ENCODE measurements at places on chromosomes 3 and 15.

DNA sequence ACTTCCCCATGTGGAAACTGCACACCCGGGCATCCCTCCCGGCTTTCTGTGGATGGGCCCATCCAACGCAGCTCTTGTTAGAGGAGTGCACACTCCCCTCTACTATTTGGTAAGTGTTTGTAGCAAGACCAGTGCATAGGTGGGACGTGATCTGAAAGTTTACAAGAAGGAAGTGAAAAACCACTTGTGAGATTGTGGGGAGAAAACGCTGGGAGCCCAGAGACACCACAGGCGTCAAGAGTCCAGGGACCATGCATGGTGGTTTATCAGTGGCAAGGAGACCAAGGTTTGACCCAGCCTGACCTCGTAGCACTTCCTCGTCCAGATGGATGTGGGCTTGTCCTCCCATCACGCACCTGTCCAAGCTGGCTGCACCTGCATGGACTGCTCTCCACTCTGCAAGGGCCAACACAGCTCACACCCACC is 51.6 kb downstream of the ATP10A start:
- DNase-seq: no peak

DNA sequence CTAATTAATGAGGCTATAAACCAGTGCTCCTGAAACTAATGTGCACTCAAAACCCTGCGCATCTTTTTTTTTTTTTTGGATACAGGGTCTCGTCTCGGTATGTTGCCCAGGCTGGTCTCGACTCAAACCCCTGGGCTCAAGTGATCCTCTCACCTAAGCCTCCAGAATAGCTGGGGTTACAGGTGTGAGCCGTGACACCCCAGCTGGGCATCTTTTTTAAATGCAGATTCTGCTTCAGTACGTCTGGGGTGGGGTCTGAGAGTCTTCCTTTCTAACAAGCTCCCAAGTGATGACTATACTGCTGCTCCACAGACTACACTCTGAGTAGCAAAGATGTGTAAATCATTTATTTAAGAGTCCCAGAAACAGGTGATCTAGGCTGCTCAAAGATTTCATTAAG is 73.0 kb downstream of the BFSP2 start:
- no peak for DNase-seq

DNA sequence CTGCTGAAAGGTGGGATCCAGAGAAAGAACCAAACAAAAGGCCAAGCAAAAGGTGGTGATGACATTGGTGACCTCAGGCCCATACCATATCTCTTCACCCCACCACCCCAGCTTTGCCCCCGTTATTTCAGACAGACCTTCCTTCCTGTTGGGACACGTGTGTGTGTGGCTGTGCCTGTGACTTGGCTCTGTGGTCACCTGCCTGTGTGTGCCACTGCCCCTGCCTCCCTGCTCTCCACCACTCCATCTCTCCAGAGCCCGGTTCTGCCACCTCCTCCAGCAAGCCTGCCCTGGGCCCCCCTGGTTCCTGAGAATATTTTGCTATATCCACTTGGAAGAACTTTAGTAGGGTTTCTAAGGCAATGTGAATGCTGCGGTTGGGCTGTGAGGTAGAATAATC is 28.6 kb upstream of the TLE3 start:
- no peak for DNase-seq

DNA sequence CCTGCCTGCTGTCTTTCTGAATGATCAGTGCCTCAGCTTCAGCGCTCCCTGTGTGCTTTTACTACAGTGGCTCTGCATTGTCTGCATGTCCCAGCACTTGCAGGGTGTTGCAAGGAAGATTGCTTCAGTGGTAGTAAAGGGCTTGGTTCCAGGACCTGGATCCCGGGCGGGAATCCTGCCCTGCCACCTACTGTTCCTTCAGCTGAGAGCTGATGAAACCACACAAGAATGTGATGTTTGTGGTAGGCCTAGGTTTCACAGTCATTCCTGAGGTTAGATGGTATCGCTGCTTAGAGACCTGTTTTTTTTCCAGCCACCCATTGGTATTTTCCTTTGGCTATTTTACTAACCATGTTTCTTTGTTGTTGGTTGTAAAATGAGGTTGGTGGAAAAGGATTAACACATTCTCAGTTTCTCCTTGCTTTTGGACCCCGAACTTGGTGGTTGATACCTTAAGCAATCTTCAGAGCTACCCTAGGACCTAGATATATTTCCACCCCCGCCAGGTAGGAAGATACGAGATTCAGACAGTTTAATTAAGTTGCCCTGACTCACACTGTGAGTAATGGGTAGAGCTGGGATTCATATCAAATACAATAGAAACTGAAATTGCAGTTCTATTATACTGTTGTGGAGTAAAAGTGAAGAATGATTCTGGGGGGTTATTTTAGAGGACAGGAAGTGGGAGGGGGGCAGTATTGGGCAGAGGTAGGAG is 11.4 kb downstream of the GPR87 start:
- no peak for DNase-seq

GRCh38 chr15:101609742-101610610 is 42.2 kb downstream of the TM2D3 start:
- no peak for DNase-seq

GRCh38 chr3:119589102-119589773 is 8.4 kb upstream of the PLA1A start:
- no peak for DNase-seq

- DNase-seq: no peak
Measured at GRCh38 chr3:162143180-162143579, 646.6 kb downstream of the OTOL1 start.

GRCh38 chr3:112464264-112464663 is 35.0 kb downstream of the BTLA start:
- DNase-seq: no peak

DNA sequence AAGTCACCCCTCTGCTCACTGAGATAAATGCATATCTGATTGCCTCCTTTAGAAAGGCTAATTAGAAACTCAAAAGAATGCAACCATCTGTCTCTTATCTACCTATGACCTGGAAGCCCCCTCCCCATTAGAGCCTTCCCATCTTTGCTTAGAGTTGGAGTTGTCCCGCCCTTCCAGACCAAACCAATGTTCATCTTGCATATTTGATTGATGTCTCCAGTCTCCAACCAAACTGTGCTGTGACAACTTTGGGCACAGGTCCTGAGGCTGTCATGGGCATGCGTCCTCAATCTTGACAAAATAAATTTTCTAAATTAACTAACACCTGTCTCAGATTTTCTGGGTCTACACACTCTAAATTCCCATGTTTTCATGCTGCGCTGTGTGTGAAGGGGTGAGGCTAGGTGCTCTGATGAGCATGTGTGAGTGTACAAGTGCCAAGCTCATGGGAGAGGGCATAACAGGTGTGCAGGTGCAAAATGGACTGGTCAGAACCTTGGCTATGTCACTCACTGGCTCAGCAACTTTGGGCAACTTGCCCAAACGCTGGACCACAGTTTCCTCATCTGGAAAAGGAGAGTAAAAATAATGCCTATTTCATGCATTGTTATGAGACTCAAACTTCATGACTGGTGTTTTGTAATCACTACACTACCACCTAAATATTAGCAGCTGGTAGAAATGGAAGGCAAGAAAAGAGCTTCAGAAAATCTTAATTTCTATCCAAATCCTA is 7.2 kb downstream of the DAPK2 start:
- DNase-seq: no peak

GRCh38 chr3:89649431-89649830 is 542.0 kb downstream of the EPHA3 start:
- DNase-seq: no peak

DNA sequence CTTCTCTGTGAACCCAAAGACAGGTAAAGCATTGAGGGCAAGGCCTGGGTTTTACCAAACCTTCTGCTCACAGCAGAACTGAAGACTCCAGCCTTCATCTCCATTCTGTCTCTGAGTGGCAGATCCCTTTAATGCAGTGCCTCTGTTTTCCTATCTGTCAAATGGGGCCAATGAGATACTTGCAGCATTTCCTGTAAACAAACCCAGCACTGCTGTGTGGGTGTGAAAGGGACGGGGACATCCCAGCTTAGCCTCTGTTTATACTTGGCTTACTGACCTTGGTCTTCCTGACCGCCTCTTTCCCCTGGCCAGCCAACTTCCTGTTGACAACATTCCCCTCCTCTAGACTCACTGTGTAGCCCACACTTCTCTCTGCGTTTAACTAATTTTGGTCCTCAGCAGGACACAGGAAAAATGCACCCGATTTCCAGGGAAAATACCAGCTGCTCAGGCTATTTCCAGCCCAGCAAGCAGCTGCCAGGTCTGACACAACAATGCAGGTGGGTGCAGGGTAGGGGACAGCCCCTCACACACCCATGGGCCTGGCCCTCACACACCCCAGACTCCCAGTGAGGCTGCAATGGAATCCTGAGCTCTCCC is 105.9 kb upstream of the HERC1 start:
- DNase-seq: no peak

GRCh38 chr3:71064956-71065763 is 518.4 kb downstream of the FOXP1 start:
- peak; percentile 64 for DNase-seq

DNA sequence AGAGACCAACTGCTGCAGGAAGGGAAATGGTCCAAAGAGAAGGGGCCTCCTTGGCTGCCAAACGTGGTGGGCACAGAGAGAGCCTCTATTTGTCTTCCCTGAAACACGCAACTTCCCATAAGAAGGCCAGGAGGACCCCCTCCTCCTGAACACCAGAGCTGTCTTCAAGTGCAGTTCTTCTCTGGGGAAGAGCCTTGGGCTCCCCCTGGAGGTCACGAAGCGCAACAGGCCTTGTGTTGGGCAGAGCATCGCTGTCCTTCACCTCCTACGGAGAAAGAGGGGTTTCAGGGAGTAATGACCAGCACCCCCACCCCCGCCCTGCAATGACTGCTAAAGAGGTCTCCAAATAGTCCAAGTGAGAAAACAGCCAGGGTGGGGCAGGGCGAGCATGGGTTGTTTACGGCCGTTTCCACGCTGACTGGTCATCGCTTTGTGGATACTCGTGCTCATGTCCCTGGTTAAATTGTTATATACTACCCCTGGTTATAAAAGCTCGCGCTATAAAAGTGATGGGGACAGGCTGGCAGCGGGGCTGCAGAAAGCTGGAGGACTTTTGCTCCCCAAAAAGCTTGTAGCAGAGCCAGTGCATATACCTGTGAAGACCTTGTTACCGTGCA is 397.5 kb upstream of the ATP10A start:
- DNase-seq: no peak

- no peak for DNase-seq
Measured at GRCh38 chr3:12458901-12459300, 25.4 kb upstream of the TSEN2 start.

DNA sequence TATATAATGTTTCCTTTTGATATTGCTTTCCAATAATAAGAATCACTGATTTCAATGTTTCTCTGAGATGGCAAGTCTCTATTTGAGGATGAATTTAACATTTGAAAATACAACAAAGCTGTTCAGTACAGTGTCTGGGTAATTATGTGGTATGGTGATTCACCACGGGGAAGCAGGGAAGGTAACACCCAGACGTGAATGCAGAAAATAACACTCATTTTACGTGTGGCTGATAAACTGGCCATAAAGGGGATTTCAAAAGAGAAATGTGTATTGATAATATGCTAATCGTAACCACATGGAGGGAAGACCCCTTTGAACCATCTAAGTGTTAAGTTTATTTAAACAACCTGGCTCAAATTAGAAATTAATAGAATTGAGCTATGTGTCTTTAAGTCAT is 344.6 kb downstream of the GRM7 start:
- no peak for DNase-seq

All from activated naive CD4-positive, alpha-beta T cell (primary cell).